ENCODE measurements at places on chromosomes 2 and 18.
A peak's percentile ranks its signal among the peaks of the same experiment; 100 is the strongest.

DNA sequence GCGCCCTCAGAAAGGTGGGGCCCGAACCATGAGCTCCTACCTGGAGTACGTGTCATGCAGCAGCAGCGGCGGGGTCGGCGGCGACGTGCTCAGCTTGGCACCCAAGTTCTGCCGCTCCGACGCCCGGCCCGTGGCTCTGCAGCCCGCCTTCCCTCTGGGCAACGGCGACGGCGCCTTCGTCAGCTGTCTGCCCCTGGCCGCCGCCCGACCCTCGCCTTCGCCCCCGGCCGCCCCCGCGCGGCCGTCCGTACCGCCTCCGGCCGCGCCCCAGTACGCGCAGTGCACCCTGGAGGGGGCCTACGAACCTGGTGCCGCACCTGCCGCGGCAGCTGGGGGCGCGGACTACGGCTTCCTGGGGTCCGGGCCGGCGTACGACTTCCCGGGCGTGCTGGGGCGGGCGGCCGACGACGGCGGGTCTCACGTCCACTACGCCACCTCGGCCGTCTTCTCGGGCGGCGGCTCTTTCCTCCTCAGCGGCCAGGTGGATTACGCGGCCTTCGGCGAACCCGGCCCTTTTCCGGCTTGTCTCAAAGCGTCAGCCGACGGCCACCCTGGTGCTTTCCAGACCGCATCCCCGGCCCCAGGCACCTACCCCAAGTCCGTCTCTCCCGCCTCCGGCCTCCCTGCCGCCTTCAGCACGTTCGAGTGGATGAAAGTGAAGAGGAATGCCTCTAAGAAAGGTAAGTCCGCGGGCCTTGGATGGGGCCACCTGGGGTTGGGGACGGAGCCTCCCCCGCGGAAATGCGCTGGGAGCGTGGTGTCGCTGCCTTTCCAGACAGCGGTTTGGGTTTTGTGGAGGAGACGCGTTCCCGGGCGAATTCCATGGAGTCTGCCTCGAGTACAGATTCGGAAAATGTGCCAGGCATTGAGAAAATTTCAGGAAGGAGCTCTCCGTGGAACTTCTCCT is 559 bp downstream of the HOXD1 start:
- no peak for DNase-seq

DNA sequence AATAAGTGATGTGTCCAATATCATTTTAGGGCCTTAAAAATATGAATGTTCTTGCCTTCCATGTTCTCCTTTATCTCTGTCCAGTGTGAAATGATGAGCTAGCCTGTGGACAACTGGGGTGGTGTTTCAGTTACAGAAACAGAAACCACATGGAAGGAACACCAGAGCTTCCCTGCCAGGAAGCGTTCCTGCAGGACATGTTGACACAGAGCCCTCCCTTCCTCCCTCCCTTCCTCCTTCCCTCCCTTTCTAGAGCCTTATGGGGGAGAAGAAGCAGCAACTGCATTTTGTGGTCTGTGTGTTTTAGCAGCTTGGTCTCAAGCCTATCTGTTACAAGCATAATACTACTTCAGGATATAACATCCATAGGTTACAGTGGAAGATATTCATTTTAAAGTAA is 539.7 kb upstream of the NETO1 start:
- DNase-seq, result no peak

- DNase-seq, result no peak
Observed at GRCh38 chr2:238802957-238803356, 44.9 kb upstream of the TWIST2 start.

DNA sequence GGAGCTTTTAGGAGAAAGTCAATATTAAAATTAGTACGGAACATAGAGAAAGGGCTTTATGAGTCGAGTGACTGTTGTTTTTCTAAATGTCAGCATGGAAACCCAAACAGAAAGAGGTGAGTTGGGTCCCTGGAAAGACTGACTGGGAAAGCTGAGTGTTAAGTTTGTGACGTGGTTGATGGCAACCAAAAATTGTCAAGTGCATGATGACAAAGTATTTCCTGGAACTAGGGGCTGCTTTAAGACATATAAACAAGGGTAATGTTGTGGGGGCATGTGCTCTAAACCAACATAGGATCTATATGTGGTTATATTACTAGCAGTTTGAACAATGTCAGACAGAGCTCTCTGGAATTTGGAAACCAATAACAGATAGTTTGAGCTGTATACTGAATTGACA is 50.9 kb upstream of the GPD2 start:
- DNase-seq, result no peak

DNA sequence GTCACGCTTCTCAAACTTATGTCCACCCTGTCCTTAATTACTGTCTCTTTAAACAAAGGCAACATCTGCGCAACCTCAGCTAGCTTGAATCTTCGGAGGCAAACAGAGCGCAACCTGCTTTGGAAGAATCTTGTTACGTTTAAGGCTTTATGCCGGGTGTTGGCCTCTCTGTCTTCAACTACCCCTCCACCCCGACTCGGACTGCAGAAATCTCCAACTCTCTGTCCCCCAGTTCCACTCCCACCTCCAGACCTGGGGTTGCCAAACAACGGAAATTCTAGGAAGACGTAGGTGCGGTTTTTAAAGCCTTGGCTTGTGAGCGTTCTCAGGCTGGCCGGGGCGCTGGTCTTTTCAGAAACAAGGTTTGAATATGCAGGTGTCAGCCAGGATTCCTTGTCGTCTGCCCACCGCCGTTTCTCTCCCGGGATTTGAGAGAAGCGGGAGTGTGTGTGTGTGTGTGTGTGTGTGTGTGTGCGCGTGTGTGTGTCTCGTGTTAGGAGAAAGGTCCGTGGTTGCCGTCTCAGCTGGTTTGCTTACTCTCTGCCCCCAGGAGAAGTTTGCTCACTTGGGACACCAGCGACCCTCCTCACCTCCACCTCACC is 1.1 kb upstream of the ONECUT2 start:
- DNase-seq, result no peak

DNA sequence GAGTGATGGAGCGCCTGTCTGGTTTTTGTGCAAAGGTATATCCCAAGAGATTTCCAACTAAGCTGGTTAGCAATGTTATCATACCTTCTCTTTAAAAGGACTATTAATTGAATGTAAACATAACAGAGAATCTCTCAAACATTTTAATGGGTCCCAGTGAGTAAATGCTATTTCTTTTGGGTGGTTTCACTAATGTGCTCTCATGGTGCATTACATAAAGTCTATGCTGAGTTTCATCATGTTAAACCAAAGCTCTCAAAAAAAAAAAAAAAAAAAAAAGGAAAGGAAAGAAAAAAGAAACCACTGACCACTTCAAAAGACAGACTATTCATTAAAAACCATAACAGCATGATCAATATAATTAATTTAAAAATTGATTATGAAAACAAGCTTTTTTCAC is 119.1 kb upstream of the SCN1A start:
- no peak for DNase-seq

GRCh38 chr18:3594760-3595368 is 144.9 kb downstream of the TGIF1 start:
- DNase-seq, result peak; percentile 63

DNA sequence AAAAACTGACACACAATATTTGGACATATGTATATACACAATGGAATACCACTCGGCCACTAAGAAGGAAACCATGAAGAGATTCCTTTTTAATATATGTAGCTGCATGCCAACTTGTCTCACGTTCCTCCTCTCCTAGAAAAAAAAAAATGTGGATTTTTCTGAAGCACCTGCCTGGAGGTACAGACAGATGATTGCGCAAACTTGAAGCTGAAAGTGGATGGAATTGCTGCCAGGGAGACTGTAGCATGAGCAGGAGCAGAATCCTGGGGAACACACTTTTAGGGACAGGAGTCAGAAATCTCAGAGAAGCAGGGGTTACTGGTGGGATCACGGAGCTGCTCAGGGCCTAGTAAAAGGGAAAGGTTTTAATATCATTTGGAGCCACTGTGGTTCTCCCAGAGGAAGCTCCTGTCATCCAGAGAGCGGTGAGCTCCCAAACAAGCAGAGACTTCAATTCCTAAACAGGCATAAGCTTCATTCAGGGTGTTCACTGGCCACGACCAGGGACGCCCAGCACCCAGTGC is 640 bp upstream of the SPR start:
- no peak for DNase-seq
